ENCODE measurements at places on chromosomes 6 and 20.

- DNase-seq = no peak
Observed at GRCh38 chr20:25198663-25199383, 3.3 kb downstream of the ENTPD6 start.

- no peak for DNase-seq
Observed at GRCh38 chr6:152142105-152142504, 334.6 kb downstream of the ESR1 start.

DNA sequence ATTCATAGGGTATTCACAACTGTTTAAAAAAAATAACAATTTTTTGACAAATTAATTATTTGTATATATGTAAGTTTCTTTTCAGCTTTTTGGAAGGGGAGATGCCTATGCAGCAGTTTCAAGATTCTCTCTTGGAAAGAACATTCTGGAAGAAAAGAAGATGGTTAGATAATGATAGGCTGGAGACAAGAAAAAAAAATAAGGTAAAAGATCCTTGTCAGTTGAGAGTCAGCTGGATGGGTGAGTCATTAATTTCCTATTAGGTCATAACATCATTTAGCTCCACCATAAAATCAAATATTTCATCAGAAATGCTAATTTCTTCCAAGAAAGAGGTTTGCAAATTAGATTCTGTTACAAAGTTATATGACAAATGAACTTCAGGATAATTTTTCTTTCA, 880.4 kb downstream of the EPHA7 start:
- no peak for DNase-seq

- DNase-seq = no peak
Observed at GRCh38 chr6:155272353-155273232, 8.8 kb downstream of the CLDN20 start.

- no peak for DNase-seq
Observed at GRCh38 chr6:68372991-68373390, 262.1 kb upstream of the ADGRB3 start.

DNA sequence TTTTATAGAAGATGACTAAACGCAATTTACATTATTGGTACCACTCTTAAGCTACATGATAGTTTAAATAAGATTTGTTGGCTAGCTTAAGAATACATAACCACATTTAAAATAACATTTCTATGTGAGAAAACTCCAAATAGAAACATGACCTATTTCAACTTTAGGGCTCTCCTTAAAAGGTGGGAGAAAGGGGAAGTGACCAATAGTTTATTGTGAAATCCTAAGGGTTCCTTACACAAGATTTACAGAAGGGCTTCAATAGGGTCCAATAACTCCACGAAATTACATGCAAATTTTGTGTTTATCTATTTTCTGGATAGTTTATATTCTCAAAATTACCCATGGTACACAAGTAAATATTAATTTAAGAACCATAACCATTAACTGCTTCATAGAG, 91.6 kb upstream of the DST start:
- no peak for DNase-seq

DNA sequence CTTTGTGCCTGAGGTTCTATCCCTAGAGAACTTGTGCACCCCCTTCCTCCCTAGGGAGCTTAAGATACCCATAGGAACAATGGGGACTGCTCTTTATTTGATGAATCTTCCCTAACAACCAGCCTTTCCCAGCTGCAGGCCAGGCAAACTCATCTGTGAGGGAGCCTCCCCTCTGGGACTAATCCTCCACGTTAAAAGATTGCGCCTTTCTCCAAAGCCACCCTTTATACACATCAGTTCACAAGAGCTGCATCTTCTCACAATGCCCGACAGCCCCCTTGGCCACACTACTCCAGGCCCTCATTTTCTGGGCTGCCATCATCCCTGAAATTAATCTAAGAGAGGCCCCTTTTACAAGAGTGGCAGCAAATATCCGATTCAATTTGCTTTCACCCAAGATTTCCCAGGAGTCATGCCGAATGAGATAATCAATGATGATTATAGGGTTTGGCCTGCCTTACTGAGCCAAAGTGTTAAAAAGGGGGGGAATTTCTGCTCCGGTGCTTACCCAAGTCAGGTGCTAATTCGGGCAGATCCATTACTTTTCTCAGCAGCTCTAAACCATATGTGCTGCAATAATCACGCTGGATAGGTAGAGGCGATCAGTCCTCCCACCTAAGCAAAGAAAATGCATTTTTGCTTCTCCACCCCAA, 336.5 kb downstream of the KIF16B start:
- no peak for DNase-seq

DNA sequence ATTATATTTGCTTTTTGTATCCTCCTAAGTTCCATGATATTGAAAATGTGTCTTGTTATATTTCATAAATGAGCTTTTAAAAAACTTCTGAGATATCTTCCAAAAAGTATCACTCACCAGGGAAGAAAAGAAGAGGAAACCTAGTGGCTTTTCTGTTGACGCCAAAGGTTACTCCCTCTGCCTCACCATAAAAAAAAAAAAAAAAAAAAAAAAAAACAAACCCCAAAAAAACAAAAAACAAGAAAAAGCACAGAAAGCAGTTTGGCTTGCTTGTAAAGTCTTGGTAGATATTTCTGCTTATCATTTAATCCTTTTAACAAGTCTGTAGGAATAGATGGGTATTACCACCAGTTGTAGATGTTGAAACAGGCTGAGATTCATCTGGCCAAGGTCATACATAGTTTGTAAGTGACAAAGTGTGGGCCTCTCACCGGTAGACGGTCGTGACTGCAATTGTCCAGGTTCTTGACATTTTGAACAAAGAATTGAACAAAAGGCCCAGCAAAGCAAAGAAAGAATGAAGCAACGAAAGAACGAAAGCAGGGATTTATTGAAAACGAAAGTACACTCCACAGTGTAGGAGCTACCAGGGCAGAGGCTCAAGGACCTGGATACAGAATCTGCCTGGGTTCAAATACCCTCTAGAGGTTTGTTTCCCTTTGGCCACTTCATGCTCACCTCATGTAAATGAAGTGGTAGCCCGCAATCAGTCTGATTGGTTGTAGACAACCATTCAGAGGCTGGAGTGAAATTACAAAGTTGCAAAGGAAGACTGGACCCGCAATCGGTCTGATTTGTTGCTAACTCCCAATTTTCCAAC, 11.6 kb upstream of the ELOVL5 start:
- DNase-seq = no peak

DNA sequence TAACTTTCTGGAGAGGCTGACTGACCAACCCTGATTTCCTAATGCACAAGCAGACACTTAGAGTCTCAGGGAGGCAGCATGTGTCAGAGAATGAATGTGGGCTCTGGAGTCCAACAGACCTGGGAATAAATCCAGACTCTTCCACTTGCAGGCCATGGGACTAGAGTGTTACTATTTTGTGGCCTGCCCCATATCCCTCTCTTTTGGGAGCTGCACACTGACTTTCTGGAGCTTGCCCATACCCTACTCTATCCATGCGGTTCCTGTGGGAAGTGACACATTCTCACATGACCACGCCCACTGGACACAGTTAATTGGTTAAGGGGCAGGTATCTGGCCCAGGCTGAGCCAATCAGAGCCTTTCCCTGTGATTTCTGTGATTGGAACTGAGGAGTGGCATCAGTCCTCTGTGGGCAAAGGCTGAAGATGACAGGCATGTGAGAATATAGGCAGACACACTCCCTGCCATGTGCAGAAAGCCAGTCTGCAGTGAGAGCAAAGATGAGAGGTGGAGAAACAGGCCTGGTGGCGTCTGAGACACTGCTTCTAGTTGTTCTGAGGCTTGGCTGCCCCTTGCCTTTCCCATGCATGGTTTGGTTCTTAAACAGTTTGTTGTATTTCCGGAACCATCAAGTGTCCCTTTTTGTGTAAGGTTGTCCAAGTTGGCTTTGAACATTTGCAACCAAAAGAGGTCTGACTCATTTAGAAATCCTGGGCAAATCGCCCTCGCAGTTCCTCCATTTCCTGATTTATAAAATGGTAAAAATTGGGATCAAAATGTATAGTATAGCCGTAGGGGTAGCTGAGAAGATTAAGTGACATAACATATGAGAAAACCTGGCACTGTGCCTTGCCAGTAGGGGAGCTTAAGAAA, 125.6 kb downstream of the CDC5L start:
- no peak for DNase-seq

- no peak for DNase-seq
Observed at GRCh38 chr6:2378891-2379652, 133.7 kb upstream of the GMDS start.

- DNase-seq = peak; percentile 75
Observed at GRCh38 chr20:3786126-3786484, 435 bp downstream of the CENPB start.

DNA sequence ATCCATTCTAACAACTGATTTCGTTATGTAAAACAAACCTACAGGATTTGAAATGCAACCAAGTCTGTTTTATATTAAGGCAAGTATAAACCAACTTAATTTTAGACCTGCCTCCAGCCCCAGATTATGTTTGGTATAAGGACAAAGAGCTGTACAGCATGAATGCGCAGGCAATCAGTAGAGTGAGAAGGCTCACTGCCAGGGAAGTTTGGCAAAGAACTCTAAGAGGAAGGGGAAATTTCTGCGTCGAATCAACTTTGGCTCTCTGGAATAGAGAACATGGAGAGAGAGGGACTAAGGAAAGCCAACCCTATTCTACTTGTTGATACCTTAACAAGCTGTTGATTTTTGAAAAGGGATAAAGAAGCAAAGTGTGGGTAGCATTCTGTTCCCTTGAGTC, 96.9 kb upstream of the FOXO3 start:
- DNase-seq = peak; percentile 68

DNA sequence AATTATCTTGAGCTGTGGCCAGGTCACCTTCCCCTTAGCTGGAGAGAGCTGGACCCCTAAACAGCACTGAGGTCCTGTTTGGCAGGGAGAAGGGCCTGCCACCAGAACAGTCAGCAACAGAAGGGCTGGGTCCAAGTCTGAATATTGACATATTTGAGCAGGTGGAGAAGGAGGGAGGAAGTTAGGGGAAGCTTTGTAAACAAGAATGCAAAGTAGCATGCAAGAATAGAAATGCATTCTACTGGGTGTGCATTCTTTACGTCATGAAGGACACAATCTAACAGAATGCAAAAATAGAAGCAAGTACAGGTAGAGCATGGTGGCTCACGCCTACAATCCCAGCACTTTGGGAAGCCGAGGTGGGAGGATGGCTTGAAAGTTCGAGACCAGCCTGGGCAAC, 100.5 kb downstream of the QRSL1 start:
- no peak for DNase-seq

GRCh38 chr6:44072959-44073611, 54.2 kb downstream of the MRPL14 start:
- DNase-seq = peak; percentile 97

DNA sequence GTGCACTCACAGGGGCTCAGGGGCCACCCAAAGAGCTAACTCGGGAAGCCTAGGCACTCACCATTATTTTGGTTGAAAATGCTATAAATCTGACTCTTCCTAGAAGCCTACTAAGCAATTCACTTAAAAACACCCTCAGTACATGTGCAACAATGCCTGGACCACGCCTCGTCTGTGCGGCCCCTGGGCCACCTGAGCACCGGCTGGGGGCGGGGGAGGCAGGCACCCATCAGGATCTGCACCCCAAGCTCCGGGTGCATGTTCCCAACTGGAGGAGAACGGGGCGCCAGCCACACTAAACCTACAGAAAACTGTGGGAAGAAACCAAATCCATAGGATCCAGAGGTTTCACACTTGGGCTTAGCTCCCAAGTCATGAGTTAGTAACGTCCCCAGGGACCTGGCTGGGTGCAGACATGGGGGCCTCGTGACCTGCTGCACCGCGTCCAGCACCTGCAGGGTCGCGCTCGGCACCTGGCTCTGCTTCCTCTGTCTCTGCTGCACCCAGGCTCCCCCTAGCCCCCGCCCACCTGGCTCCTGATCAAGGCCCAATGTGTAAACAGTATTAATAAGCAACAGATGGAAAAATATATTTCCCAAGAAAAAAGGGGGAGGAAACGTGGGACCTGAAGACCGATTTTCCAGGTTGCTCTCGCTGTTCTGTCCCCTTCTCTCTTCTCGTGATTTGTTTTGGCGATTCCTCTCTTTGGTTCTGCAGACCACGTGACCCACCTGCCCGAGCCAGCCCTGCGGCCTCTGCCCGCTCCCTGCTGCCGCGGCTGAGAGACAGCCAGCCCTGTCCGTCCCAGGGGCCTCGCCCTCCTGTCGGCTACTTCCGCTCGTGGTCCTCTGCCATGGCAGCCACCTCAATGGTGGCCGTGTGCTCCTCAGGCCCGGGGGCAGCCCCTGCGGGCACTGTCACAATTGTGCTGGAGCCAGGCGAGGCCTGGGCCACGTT, 15.5 kb upstream of the HELZ2 start:
- DNase-seq = no peak

DNA sequence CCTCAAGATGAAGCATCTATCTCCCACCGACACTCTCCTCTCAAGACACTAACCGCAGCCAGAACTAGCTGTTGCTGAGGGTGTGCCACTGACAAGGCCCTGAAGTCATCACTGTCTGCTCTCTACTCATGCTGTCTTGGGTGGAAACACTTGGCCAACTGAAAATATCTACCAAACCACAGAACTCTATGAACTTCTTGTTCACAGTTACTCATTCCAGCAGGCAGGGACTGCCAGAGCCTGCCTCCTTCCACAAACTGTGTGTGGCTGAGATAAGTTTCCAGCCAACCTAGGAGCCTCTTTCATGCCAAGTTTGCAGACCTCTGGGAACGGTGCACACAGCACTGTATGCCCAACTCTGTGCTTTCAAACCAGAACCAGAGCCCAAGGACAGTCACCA, 45.5 kb upstream of the NXT1 start:
- DNase-seq = peak; percentile 13

DNA sequence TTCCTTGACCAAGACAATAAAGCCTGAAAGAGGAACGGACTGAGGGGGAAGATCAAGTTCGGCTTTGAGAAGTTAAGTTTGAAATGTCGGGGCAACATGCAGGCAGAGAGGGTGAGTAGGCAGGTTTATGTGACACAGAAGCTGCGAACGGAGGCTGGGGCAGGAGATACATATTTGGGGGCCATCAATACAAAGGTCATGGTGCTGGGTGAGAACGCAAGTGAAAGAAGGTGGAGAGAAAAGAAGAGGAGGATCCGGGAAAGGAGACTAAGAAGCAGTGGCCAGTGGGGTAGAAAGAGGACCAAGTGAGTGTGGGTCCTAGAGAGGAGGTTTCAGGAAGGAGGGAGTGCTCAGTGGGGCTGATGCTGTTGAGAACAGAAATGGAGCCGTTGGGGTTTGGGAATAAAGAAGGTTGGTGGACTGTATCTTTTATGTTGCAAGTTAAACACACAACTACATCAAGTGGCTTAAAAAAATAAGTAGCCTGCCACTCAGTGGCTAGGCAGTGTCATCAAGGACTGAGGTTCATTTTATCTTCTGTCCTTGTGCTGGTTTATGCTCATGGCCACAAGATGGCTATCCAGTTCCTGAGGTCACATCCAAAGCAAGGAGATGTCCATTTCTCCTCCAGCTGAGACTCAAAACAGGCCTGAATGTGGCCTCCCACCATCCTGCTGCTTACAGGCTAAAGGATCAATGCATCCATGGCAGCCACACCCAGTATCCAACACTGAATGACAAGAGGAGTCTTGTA, 1.7 kb upstream of the BLCAP start:
- no peak for DNase-seq
